ENCODE measurements at places on chromosomes 4 and X.

DNA sequence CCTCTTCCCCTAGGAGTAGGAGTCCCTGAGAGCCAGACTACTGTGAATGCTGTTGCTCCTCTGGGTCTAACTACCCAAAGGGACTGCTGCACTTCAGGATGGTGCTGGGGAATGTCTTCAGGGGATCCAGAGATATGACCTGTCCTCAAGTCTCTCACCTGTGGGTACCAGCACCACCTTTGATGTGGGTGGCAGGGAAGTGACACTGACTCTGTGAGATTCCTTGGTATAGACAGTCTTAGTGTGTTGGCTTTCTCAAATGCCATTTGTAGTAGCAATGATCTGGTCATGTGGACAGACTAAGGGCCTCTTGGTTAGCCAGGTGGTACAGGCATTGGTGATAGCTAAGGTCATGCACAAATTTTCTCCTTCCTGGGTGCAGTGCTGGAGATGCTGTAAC, 108.9 kb upstream of the ADAMTS3 start:
- DNase-seq = no peak

- DNase-seq = no peak
These were observed 1584.3 kb downstream of the STIM2 start for GRCh38 chr4:28444886-28445496.

DNA sequence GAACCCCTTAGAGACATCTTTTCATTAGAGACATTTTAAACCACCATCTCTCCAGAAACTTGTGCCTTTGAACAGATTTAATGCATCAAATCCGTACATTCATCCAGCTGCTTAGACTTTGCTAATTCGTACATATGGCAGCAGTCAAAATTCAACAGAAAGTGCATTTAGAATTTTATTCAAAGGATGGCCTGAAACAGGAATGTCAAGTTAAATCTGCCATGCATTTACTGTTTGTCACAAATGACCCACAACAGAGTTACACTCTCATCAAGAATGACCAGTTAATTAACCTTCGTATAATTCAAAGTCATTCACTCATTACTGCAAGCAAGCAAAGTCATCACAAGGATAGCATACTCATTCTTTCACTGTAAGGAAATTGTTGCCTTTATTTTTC, 284.3 kb downstream of the SLC7A11 start:
- DNase-seq = no peak

DNA sequence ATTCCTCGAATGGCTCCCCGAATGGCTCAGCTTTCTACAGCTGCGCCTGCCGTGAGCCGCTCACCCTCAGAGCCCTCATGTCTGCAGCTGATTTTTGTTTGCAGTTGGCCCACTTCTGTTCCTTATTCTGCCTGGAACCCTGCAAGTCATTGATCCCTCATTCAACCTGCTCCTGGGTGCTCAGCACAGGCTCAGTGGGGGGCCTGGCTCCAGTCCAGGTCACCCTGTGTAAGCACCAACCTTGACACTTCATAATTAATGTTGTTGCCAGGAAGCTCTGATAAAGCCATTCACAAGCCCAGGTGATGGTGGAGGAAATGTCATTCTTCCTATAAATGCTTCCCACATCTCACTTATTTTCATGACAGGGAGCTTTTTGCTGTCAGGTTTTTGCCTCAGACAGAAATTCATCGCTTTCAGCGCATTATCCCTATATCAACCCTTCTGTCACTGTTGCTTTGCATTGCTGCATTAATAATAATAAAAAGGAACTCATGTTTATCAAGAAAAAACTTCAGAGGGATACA, 85.7 kb downstream of the F11 start:
- no peak for DNase-seq

DNA sequence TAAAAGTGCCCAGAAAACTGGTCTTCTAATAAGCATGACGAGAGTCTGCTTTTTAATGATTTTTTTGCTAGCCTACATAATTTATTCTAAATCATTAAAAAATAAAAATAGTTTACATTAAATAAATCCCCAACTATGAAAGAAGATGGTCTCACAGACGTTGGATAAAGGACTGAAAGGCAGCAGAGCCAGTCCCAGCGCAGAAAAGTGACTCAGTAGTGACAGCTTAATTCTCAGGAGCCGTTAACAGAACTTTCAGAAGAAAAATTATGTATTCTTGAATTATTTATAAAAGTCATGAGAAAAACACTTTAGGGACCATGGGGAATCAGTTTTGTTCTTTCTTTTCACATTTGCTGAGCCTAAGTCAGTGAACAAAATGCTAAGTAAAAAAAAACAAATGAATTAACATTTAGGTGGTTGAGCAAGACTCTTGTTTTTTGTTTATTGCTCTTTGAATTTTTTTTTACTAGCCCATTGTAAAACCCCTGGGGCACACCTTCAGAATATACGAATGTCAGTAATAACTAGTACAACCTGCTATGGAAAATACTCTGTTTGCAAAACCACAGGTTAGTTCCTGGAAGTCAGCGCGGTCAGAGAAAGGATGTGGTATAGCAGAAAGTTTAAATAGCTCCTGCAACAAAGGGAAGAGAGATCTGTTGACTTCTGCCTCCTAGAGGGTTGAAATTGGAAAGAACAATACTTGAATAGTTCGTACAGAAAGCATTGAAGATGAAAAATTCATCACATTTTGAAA, 50.4 kb upstream of the CCDC160 start:
- peak; percentile 79 for DNase-seq

DNA sequence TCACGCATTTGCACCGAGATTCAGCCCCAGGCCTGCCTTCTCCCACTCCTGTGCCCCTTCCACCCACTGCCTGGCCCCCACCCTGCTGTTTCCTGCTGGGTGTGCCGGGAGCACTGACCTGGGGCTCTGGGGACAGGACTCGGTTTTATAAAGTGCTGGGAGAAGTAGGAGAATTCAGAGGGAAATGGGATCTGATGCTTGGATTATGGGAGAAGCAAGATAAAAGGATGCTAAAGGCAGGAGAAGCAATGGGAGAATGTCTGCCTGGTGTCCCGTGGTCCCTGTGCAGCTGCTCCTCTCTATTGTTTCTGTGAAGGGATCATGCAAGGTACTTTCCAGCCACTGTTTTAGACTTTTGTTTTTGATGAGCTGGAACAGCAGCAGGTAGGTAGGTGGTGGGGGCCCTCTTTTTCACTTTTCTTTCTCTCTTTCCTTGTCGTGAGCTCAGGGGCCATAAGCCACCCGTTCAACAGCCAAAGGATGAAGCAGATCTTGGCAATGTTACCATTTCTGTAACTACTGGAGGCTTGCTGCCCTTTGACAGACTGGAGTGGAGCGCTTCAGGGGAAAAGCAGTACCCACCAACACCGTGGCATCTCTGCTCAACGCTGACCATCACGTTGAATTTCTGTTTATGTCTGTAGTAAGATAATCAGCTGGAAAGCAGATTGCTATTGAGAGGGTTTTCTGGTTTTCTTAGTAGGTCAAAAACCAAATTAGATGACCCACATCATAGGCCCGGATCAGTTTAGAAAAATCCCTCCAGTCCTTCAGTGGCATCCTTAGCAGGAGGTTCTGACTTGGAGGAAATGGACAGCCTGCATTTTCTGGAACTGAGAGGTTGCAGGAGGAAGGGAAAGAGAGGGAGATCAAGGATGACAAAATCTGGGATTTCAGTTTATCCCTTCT, 63.8 kb upstream of the ENPP6 start:
- no peak for DNase-seq

DNA sequence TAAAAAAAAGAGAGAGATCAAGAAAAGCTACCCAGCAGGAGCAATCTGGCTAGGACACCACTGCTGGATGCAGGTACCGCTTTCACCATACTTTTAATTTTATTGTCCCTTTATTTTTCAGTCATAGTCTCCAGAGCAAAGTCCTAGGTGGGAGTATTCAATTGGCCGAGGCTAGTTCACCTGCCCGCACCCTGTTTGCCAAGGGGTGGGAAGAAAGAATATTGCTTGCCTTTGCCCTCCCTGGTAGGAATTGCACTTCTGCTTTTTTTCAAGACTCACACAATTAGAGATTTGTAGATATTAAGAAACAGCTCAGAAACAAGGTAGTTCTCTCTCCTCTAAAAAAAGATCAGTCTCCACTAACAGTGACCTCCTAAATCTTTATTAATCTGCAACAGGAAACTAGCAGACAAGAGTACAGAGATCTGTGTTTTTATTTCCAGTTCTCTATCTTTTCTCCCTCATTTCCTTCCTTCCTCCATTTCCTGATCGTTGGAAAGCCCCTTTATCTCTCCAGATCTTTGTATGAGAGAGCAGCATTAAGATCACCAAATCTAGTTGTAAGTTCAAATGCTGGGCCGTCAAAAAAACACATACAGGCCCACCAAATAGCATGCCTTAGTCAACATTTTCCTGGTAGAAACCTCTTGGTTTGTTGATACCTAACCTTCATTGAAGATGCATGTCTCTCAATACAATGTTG, 9.4 kb upstream of the RPGR start:
- DNase-seq = no peak

GRCh38 chr4:38489011-38489861, 174.8 kb upstream of the KLF3 start:
- no peak for DNase-seq

DNA sequence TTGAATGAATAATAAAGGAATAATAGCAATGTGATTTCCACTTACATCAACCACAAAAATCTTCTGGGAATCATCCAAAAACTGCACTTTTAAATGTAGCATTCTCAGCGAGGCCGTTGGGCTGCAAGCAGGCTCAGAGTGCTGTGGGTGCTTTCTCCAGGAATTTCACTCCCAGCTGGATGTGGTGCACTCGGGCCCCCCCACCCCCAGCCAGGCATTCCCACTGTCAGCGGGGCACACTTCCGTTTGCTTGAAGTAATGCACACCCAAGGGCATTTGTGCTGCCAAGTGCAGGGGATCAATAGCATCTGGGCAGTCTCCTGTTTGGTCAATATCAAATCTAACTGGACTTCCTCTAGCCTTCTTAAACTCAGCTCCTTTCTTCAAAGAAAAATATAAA, at the start of gene FRMD7:
Gene FRMD7, minus strand, starts transcription at position 278 of the 400 bp plus-strand sequence. Its CDS starts 176 bp downstream, at position 102.
- no peak for DNase-seq

GRCh38 chr4:143127621-143128020, 57.1 kb upstream of the USP38 start:
- no peak for DNase-seq

DNA sequence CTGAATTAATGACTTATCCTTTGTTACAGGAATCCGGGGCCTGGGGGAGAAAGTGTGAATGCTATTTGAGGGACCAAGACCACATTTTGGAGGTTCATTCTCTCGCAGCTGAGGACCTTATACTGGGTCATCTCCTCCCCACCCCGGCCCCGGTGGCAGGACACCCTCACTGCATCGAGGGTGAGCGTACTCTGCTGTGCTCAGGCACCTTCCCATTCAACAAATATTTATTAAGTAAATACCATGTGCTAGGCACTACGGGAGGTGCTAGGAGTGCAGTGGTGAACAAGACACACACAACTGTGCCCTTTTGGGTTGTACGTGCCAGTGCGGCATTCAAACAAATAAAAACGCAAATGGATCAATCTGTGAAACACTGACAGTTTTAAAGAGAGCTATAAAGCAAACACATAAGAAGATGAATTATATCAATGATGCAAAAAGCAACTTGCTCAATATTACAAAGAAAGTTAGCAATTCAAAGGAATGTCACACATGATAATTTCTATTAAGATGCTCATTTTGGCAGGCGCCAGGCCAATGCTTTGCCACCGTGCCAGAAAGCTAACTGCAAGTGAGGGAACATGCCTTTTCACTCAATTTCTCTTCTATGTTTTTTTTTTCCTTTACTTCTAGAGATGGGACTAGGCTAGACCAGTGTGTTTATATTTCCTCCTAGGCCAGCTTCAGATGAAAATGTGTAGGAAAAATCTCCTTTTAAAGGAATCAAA, 24.6 kb downstream of the ADGRG2 start:
- DNase-seq = no peak

GRCh38 chrX:109845996-109846395, 112.9 kb upstream of the ACSL4 start:
- DNase-seq = no peak

- DNase-seq = no peak
These were observed 19.7 kb upstream of the GLOD5 start for GRCh38 chrX:48741834-48742233.

GRCh38 chrX:38804682-38805431, 3.6 kb downstream of the MID1IP1 start:
- DNase-seq = peak; percentile 45

DNA sequence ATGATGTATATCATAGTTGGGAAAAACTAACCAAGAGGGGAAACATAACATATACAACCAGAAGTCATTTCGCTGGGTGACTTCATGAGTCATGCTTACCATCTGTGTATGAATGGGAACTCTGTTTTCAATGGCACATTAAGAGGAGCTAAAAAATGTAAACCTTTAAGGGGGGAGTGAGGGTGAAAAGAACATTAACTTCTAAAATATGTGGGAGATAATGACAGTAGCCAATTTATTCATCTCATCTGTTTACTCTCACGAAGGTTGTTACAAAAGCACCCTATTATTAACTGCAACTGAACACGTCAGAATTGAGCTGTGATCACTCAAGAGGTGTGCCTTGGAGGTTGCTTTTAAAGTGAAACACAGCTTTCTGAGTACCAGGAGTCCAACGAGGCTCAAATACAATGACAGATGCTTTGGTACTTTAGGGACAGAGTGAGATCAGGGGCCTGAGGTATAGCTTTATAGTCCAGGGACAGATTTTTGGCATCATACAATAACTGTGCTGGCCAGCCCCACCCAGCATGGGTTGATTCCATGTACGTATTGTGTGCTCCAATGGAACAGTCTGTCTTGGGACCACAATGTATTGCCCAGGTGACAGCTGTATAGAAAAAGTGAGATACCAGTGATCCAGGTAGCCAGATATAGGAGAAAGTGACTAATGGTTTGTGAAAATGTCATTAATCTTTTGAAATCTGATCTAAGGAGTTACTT, 107.3 kb downstream of the AMMECR1 start:
- no peak for DNase-seq

GRCh38 chrX:1449823-1450149, 2.9 kb downstream of the ASMTL start:
- DNase-seq = peak; percentile 10

- no peak for DNase-seq
These were observed 49.3 kb upstream of the CLDN34 start for GRCh38 chrX:9917861-9918260.

- DNase-seq = no peak
These were observed 43.6 kb downstream of the GUCY1B1 start for GRCh38 chr4:155802190-155802959.

GRCh38 chr4:42658261-42658660, 1.4 kb upstream of the ATP8A1 start:
- no peak for DNase-seq

GRCh38 chr4:74539044-74539790, 94.3 kb downstream of the AREG start:
- DNase-seq = no peak

GRCh38 chr4:6262847-6263487, 6.7 kb upstream of the WFS1 start:
- no peak for DNase-seq

- no peak for DNase-seq
These were observed 396.4 kb upstream of the TRAM1L1 start for GRCh38 chr4:117481742-117482141.

GRCh38 chr4:37687194-37687562, 1.0 kb upstream of the RELL1 start:
- DNase-seq = no peak

All from activated naive CD4-positive, alpha-beta T cell treated with anti-CD3 and anti-CD28 coated beads, Interleukin-2, amount 10 ng/mL, durations not matched to agents 7 days and 5 days (primary cell).